AG09309 (cell line): ENCODE measurements at places on chromosomes 5 and 9.

DNA sequence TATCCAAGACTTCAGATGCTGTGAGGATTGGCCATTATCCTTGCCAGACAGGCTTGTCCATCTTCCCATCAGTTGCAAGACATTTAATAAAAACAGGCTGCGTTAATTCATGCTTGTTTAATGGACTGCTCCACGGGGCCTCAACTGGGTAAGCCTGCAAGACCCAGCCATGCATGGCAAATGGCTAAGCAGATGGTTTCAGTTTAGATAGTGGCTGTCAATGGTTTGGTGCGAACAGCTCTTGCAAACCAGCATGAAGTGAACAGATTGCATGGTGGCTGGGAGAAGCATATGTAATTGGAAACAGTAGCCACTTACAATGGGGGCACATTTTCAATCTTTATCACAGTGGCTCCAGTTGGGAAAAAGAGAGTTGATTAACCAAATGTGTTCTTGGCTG lies 628.2 kb upstream of the KLF4 start:
- DNase-seq, result no peak

- DNase-seq, result no peak
Measured at GRCh38 chr5:76451031-76451701, 48.1 kb downstream of the IQGAP2 start.

DNA sequence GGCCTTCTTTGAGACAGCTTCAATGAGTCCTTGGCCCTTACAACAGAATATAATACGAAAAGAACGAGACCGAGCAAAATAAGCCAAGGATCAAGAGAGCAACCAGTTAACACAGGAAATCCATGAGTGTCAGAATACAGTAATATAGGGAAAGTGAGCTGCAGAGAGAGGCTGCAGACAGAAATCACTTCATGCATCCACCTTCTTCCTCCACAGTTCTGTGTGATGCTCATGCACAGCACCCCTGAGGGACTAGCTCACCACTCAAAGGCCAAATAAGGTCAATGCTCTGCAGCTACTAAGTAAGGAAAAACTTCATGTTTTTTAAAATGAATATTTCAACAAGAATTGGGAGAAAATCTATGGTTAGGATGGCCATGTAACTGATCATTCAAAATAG lies 257.1 kb downstream of the MCTP1 start:
- DNase-seq, result no peak

DNA sequence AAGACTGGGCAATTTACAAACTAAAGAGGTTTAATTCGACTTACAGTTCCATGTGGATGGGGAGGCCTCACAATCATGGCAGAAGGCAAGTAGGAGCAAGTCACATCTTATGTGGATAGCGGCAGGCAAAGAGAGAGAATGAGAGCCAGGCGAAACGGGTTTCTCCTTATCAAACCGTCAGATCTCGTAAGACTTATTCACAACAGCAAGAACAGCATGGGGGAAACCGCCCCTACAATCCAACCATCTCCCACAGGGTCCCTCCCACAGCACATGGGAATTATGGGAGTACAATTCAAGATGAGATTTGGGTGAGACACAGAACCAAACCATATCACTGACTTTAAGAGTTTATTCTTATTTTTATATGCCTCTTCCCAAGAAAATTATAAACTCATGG lies 60.3 kb downstream of the RFK start:
- no peak for DNase-seq

DNA sequence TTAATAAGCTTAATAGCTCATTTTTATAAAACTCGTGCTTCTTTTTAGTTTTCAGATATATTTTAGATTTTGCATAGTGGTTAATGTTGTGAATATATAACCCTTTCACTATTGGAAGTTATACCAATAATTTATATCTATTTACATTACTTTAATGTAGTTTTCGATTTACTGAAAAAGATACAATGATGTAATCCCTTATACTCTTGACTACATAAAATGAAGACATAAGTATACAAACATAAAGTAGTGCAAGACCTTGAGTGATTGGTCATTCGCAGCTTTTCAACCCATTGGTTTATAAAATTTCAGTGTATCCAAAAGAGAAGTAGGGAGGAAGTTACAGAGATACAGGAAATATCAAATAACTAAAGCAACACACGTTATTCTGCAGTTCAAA lies 84.3 kb upstream of the GRHPR start:
- no peak for DNase-seq

DNA sequence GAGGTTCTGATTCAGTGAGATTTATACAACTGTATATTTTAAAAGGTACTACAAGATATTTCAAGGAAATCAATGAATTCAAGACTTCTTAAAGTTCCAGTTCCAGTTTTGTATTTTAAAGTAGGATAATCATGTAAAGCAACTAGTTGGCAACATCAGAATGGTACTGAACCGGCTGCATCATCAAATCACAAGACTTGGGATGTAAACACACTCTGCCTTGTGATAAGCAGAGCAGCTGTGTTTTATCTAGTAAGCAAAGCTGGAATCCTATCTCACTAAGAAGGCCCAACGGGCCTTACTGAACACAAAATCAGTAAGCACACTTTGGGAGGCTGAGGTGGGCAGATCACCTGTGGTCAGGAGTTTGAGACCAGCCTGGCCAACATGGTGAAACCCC lies 327.2 kb upstream of the NREP start:
- no peak for DNase-seq

DNA sequence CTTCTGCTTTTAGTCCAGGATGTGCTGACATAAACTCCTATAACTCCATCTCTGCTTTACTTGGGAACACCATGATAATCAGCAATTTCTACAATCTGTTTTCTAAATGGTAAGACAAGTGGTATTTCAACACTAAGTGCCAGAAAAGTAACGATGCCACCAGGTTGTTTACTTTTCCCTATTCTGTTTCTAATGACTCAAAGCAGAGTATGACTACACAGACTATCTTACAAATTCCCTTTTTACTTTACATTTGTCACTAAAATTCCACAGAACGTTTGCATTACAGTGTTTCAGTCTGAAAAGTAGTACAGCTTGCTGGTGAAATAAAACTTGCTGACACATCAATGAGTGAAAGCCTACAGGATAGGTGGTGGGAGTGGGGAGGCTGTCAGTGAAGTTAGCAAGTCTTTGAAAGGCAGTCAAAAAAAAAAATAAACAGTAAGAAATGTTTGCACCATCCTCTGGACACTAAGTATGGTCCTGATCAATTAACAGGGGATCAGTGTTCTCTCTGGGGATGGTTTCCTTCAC lies 186.5 kb downstream of the LURAP1L start:
- DNase-seq, result no peak

GRCh38 chr5:156686796-156687195 lies 163.3 kb upstream of the PPP1R2B start:
- DNase-seq, result no peak

GRCh38 chr9:107350443-107350842 lies 67.4 kb downstream of the RAD23B start:
- no peak for DNase-seq

GRCh38 chr5:179149278-179149677 lies 89.1 kb downstream of the ZNF354C start:
- DNase-seq, result no peak
